Forelimb muscle (tissue), 1 donor: ENCODE measurements at places on chromosomes 7 and 10.

DNA sequence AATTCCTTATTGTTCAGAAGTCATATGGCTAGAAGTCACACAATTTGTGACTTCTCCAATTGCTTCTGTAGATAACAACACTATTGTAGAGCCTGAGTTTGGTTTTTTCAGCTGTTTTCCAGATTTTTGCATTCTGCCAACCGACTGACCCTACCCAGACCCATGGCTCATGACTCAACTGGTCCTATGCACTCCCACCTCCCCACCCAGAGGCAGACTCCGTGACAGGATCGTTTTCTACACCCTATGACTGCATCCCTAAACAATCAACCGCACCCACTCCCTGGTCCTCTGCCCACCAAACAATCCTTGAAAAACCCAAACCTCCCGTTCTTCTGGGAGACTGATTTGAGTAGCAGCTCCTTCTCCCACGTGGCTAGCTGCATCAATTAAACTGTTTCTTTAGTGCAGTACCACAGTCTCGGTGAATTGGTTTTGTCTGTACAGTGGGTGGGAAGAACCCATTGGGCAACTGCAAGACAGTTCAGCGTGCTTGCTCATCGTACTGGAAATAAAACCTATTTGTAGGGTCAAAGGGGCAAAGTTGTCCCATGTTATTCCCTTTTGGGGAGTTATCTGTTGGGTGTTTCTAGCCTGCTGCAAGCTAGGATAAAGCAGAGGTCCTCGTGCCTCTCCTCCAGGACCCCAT, 150.3 kb upstream of the FAM20C start:
- DNase-seq, result no peak

DNA sequence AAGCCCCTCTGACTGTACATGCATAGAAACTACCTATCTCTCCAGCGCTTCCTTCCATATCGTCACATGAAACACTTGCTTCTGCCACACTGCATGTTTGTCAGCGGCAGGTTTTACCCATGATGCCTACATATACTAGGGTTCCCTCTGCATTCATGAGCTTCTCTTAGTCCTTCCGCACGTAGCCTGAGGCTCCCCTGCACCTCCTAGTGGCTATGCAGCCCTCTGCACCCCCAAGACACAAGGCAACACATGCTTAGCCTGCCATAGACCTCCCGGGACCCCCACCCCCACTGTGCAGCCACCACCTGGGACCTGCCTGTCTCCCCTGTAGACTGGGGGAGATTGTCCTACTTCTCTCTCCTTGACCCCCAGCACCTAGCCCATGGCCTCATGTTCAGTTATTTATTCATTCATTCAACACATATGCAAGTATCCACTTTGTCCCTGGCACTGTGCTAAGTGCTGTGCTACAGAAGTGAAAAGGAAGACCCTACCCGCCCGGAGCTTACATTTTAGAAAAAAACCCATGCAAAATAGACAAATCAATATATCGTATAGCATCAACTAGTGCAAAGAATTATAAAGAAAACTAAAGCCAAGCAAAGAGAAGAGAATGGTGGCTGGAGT, 23.5 kb downstream of the TMEM273 start:
- DNase-seq, result no peak

DNA sequence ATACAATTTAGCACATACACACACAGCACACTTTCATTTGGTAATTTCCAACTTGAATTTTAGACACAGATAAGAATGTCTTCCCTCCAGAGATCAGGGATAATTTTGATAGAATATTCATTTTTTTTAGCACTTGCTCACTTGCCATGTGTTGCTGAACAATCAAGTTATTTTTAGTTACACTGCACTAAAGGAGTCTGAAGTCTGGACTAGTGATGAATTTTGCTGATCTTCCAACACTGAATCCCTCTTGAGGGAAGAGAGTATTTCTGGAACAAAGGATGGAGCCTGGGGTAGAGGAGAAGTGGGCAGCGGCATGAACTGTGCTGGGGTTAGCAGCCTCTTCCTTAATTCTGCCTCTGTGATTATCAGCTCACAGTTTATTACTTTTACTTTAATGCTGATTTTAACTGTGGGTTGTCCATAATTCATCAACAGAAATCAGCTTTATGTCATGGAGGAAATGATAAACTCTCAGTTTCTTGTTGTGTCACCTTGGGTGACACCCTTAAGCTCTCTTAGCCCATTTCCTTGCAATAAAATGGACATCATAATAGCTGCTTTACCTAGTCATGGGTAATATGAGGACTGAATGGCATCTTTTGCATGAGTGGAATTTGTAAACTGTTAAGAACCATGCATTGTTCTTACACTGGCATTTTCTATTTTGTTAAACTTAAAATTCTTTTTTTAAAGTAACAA, 32.1 kb downstream of the SGPL1 start:
- no peak for DNase-seq

DNA sequence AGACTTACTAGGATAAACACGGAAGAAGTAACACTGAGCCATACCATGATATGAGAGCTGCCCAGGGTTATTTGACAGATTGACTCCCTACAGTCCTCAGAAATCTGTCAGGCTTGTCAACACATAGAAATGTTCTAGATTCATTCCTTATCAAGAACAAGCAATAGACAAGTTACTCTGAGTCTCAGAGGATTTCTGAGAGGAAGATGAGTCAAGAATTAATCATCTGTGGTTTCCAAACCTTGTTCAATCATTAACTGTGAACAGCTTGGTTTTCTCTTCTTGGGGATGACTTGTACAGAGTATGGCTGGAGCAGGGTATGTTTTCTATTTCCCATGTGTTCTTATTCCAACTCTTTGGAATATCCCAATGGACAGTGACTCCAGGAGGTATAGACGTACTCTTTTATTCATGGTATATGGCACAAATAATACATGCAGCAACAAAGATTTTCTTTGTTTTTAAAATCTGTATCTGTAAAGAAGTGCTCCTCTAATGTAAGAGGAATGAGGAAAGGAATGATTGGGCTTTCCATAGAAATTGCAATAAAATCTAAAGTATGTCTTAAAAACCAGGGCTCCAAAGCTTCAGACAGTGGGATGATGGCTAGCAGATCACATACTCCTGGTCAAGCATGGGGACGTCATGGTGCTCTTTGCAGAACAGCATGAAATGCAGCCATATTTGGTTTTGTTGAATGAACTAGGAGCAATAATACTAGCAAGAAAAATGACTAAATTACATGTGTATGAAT, 11.9 kb upstream of the SFR1 start:
- DNase-seq, result no peak

DNA sequence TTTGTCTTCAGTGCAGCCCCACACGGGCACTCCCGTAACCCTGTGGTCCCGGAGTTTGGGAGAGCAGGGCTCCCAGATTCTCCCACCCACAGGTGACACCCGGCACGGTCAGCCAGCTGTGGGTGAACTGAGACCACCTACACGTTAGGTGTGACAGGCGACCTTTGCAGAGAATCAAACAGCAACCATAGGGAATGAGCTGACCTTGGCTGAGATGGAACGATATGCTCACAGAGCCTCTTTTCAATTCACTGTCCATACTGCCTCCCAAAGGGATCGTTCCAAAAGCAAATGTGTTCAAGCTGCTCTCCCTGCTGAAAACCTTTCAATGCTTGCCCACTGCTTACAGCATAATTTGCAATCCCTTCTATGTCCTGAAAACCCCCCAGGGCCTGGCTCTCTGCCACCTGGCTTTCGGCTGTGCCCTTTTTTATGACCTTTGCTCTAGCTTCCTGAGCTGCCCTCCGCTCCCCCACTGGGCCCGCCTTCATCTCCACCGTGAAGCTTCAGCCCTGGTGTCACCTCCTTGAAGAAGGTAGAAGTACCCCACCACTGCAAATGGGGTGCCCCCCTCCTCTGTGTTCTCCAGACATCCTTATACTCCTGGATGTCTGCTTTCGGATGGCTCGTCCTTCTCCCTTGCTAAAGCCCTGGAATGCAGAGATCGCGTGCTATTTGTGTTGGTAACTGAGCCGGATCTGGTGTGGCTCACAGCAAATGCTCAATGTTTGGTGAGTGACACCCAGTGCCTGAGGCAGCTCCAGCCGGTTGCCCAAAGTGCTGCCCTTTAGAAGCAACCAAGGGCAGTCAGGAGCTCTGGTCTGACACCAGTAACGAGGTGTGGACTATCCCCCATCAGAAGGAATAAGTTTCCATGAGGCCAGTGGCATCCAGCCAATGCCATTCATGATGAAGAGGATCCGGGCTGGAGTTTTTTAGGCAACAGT, 90.4 kb downstream of the KIAA1549 start:
- DNase-seq, result no peak
